A549 treated with Hydrocortisone at 1 μM for 4 hours (cell line): ENCODE measurements at places on chromosomes 6 and 20. TPM values are rescaled to one million over a fixed set of nuclear protein-coding genes. Genes with fewer than 3 reads are reported as not detected.

Gene PPARD
- total RNA-seq = 4.9 to 6.6 TPM (median 5.6 TPM) in 5 replicates

Gene PRPF6
- total RNA-seq = 49.4 to 62.8 TPM (median 53.2 TPM) in 5 replicates

Gene WFDC12
- total RNA-seq = not detected in 5 replicates

Gene SIRPB1
- total RNA-seq = 0.32 to 0.71 TPM (median 0.55 TPM) in 5 replicates

Gene DEFB110
- total RNA-seq = not detected in 5 replicates

Gene SRSF12
- total RNA-seq = 1.3 to 2.2 TPM (median 1.7 TPM) in 5 replicates

Gene PNLDC1
- total RNA-seq = 0.08 to 0.14 TPM in 2 of 5 replicates, not detected in the others

Gene VARS2
- total RNA-seq = 13.5 to 16.5 TPM (median 14.8 TPM) in 5 replicates

Gene TMEM170B
- 0.57 to 1.1 TPM (median 0.70 TPM) in 5 replicates for total RNA-seq

Gene LYRM4
- total RNA-seq = 23.3 to 37.1 TPM (median 34.8 TPM) in 5 replicates

Gene OOEP
- not detected in 5 replicates for total RNA-seq

Gene EFCAB8
- not detected in 5 replicates for total RNA-seq

Gene SOX18
- total RNA-seq = 1.3 to 2.7 TPM (median 2.3 TPM) in 5 replicates

Gene COL20A1
- total RNA-seq = 0.38 to 0.93 TPM (median 0.71 TPM) in 5 replicates

Gene TBXT
- total RNA-seq = 0.21 TPM in 1 of 5 replicates, not detected in the others

Gene ABHD16B
- 0.08 to 0.13 TPM in 2 of 5 replicates, not detected in the others for total RNA-seq

Gene CAP2
- 10.0 to 14.3 TPM (median 11.5 TPM) in 5 replicates for total RNA-seq

Gene KATNA1
- total RNA-seq = 10.3 to 15.0 TPM (median 11.1 TPM) in 5 replicates

Gene CLPSL2
- 0.60 to 1.6 TPM (median 0.66 TPM) in 5 replicates for total RNA-seq

Gene BHLHE23
- not detected in 5 replicates for total RNA-seq

Gene OGFRL1
- total RNA-seq = 4.3 to 7.2 TPM (median 5.4 TPM) in 5 replicates

Gene CNR1
- 1.3 to 1.9 TPM (median 1.7 TPM) in 5 replicates for total RNA-seq

Gene PHACTR1
- total RNA-seq = 0.07 TPM in 1 of 5 replicates, not detected in the others

Gene GABRR2
- total RNA-seq = 0.06 to 0.09 TPM in 2 of 5 replicates, not detected in the others

Gene MDFI
- 0.56 to 0.85 TPM (median 0.67 TPM) in 5 replicates for total RNA-seq

Gene C6orf118
- total RNA-seq = 0.13 to 0.36 TPM (median 0.15 TPM) in 5 replicates

Gene KIF25
- 0.03 to 0.14 TPM (median 0.09 TPM) in 4 of 5 replicates, not detected in the other for total RNA-seq

Gene RANBP9
- 10.3 to 14.5 TPM (median 12.7 TPM) in 5 replicates for total RNA-seq

Gene OVOL2
- 0.20 to 0.33 TPM (median 0.28 TPM) in 5 replicates for total RNA-seq

Gene MUC22
- 0.01 to 0.03 TPM (median 0.02 TPM) in 4 of 5 replicates, not detected in the other for total RNA-seq

Gene SMOC2
- 0.02 to 0.05 TPM (median 0.03 TPM) in 3 of 5 replicates, not detected in the others for total RNA-seq
